ENCODE measurements at places on chromosomes 1 and 21.
A peak's percentile ranks its signal among the peaks of the same experiment; 100 is the strongest.

- DNase-seq = no peak
Measured at GRCh38 chr1:156811168-156811567, 5.5 kb downstream of the SH2D2A start.

DNA sequence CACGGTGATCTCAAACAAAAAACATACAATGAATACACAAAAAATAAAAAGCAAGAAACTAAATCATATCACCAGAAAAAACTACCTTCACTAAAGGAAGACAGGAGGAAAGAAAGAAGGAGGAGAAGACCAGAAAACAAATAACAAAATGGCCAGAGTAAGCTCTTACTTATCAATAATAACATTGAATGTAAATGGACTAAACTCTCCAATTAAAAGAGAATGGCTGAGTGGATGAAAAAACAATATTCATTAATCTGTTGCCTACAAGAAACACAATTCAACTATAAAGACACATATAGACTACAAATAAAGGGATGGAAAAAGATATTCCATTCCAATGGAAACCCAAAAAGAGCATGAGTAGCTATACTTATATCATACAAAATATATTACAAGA, 27.2 kb downstream of the LRIF1 start:
- no peak for DNase-seq

DNA sequence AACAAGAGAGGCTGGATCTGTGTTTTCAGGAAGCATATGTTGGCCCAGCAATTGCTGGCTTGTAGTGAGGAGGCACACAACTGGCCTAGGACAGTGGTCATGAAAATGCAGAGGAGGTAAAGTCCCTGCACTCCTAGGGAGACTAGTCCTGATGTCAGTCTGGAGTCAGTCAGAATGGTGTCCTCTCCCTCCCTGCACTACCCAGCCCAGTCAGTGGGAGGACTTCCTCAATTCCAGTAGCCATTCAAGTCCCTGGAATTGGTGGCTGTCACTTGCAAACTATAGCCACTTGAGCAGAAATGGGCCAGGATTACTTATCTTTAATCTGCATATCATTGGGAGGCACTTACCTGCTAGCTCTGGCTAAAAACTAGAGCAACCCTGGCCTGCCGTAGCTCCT, 18.6 kb downstream of the NDUFS5 start:
- DNase-seq = no peak

DNA sequence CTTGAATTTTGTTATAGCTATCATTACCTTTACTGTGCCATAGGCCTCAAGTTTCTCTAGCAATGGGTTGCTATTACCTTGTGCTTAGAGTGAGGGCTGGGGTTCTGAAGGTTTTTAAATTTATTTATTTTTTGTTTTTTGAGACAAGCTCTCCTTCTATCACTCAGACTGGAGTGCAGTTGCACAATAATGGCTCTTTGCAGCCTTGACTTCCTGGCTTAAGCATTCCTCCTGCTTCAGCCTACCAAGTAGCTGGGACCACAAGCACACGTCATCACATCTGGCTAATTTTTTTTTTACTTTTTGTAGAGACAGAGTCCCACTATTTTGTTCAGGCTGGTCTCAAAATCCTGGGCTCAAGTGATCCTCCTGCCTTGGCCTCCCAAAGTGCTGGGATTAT, 41.5 kb downstream of the SNX27 start:
- no peak for DNase-seq

GRCh38 chr1:167520711-167521206, 2.4 kb upstream of the CD247 start:
- DNase-seq = no peak

DNA sequence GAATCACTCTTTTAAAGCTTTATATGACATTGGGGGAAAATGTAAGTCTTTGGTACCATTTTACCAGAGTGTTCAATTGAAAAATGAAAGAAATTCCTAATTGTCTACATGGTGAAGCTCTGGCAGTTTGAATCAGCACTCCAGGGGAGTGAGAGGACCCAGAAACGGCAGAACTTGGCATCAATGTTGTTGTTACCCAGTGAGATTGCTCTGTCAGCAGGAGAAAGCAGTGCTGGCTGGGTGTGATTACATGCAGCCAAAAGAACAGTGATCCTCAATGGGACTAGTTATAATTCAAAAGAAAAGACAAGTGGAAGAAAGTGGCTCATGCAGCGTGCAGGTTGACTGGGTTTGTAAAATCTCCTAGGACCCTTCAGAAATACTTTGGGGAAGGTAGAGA, 206.4 kb downstream of the PTPRC start:
- no peak for DNase-seq

GRCh38 chr1:11740258-11741192, 4.6 kb downstream of the AGTRAP start:
- no peak for DNase-seq

DNA sequence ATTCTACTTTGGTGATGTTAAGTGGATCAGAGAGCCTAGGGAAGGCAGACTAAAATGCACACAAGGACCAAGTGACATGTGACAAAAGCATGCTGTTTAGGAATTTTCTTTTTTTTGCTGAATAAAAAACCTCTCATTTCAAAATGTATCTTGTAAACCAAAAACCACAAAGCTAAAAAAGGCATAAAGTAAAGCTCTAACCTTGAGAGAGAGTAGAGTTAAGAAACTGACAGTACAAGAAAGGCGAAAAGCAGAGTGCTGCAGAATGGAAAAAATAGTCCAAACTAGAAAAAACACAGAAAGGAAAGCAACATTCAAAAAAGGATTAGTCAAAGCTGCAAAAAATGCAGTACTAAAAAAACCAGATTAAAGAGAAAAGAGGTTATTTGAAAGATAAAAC, 76.5 kb downstream of the EPS15 start:
- DNase-seq = no peak

DNA sequence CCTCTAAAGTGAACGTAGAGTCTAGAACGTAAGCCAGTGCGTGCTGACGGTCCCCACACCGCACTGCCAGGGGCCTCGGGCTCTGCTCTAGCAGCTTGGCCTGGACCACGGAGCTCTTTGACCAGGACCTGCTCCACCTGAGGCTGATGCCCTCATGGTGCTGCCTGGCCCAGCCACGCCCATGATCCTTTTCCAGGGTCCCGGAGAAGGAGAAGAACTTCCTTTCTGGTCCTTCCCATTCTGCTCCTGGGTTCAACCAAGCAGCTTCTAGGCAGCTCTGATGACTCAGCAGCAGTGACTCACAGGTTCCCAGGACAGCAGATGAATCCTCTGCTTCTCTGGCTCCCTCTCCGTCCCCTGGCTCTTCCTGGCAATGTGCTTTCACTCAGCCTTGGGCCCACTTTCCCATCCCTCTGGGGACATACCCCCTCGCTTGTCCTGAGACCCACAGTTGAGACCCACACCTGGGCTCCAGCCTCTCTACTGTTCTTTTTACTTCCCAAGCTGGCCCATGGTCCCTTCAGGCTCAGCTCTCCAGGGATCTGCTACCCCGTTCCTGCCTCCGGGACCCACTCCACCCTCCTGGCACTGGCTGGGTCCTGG, 246.3 kb upstream of the RAB4A start:
- peak; percentile 73 for DNase-seq

DNA sequence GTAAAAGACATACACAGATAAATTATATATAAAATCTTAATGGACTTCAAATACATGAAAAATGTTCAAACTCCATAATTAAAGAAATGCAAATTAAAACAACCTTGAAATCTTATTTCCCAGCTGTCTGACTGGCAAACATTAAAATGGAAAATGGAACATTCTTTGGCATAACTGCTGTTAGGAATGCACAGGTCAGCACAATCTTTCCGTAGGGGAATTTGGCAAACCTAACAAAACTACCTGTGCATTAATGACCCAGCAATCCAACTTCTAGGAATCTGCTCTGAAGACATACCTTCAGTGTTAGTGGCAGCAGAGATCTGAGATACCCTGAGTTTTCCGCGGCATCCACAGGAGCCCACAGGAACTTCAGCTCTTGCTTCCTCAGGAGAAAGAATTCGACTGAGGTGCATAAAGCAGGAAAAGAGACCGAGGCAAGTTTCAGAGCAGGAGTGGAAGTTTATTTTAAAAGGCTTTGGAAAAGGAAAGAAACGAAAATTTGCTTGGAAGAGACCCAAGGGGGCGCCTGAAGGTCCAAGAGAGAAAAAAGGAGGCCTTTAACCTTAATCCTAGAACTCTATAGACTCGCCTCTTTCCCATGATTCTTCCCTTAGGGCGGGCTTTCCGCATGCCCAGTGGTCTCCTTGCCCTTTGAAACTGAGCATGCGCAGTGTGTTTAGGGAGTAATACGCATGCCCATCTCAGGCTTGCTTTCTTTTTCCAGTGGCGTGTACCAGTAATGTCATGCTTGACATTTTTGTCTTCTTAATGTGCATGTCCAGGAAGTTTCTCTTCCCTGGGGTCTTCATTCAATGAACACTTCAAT, 24.8 kb downstream of the LYPD8 start:
- DNase-seq = no peak

DNA sequence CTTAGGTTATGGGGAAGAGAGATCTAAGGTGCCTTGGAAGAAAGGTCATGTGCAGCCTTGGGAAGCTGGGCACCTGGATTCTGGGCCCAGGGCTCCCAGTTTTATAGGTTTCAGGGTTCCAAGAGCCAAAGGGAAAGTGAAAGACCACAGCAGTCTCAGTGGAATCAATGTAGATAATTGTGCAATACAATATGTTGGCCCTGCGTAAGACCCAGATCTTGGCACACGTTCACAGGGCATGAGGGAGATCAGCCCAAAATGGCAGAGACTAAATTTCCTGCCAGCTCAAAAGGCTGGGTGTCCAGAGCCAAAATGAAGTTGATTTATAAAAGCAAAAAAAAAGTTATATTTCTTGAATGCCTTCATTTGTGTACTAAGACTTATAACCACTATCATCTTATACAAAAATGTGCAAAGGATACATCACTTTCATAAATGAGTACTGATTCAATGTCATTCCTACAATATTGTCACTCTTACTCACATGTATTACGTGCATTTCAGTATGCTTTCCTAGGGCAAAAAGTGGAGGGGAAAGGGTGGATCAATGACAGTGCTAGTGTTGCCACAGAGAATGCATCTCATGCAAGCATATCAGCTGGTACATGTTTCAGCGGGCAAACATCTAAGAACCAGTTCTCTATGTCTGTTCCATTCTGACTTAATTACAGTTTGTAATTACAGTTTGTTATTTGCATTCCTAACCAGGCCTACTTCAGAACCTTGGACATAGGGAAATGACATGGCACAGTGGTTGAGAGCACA, 22.5 kb upstream of the NPL start:
- DNase-seq = no peak

- DNase-seq = no peak
Measured at GRCh38 chr1:223621312-223621734, 44.2 kb downstream of the CAPN8 start.

- DNase-seq = no peak
Measured at GRCh38 chr1:91501523-91501851, 836 bp downstream of the CDC7 start.

- no peak for DNase-seq
Measured at GRCh38 chr1:184210862-184211261, 159.3 kb downstream of the TSEN15 start.

DNA sequence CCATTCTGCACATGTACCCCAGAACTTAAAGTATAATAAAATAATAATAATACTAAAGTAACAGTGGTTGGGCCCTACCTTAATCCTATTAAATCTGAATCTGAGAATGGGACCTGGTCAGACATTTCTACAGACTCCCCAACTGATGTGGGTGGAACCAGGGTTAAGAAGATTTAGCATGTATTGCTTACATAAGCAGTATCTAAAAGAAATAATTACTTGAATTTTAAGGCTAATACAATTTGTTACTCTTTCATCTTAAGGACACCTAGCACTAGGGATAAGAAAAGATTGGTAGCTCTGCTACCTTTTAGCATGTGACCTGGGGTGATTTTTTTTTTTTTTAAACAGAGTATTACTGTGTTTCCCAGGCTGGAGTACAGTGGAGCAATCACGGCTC, 79.4 kb downstream of the IVNS1ABP start:
- no peak for DNase-seq

GRCh38 chr1:208077232-208078075, 166.5 kb upstream of the CD34 start:
- DNase-seq = no peak

DNA sequence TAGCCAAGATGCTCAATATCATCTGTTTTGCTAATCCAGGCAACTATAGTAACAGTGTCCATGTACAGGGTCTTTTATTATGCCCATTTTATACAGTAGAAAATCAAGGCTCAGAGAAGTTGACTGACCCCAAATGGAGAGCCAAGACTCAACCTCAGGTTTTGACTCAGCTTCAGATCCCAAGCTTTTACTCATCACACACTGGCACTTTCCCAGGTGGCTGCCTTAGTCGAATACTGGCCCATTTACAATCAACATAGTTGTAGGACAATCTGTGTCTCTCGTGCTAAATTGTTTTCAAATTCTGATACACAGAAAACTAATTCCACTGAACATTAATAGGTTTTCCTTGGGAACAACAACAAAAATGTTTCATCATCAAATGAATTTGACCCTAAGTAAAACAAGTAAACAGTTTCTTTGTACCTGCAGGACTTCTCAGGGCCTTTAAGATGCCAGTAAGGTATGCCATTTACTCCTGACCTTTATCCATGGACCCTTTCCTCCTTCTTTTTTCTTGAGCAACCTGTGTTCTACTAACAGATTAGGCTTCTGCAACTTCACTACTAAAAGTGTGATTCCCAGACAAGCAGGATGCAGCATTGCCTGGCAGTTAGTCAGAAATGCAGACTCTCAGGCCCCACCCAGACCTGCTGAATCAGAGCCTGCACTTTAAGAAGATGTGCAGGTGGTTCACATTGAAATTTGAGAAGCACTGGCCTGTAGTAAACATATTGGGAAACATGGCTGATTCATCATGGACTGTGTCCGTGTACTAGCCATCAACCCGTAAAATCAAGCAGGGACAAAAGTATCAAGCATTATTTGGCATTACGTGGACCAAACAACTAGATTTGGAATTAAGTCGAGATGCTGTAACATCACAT, 128.8 kb downstream of the RRAGC start:
- DNase-seq = peak; percentile 88

- peak; percentile 68 for DNase-seq
Measured at GRCh38 chr1:151553659-151554058, 13.6 kb downstream of the TUFT1 start.

- DNase-seq = peak; percentile 97
Measured at GRCh38 chr1:21022279-21023040, 154.2 kb downstream of the EIF4G3 start.

- no peak for DNase-seq
Measured at GRCh38 chr1:220702733-220703270, 12.6 kb downstream of the C1orf115 start.

DNA sequence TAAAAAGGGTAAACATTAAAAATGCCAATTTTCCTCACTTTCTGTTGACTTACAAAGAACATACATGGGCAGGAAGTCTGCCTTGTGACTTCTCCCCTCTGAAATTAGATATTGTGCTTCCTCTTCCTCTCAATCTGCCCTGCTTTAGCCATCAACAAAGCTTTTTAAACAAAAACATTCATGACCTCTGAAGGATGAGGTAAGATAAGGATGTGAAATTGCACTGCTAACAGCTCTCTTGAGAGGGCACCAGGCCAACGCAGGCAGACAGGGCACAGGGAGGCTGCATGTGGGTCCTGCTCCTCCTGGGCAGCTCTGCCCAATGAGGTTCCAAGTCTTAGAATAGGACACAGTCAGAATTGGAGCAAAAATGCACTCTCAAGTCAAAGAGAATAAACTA, 62.1 kb downstream of the DEGS1 start:
- DNase-seq = no peak

GRCh38 chr1:223226271-223226670, 83.2 kb upstream of the TLR5 start:
- DNase-seq = no peak
